ENCODE measurements at places on chromosomes 11 and 22. TPM values are rescaled to one million over a fixed set of nuclear protein-coding genes. Genes with fewer than 3 reads are reported as not detected.

- no peak for DNase-seq
These were observed 517.4 kb downstream of the BUD13 start for GRCh38 chr11:116255321-116255953.

DNA sequence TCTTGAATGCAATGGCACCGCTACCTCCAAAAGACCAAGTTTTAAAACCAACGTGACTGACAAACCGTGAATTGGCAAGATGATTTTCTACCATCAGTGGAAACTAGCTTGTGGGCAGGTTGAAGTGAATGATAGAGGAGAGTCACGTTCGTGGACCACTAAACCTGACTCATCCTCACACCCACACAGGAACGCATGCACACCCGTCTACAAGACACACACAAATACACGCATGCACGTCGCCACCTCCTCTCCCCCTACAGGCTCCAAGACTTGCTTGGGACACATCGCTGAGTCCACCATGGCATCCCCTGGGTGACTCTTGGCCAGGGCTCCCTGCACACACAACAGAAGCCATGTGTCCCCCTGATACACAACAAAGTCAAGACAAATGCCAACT lies 14.4 kb downstream of the TMPRSS6 start:
- DNase-seq, result no peak

Gene BACE1-AS
- total RNA-seq, result 0.15 TPM

Gene ASCL2
- not detected for total RNA-seq
